ENCODE measurements at places on chromosomes 1 and 21.

DNA sequence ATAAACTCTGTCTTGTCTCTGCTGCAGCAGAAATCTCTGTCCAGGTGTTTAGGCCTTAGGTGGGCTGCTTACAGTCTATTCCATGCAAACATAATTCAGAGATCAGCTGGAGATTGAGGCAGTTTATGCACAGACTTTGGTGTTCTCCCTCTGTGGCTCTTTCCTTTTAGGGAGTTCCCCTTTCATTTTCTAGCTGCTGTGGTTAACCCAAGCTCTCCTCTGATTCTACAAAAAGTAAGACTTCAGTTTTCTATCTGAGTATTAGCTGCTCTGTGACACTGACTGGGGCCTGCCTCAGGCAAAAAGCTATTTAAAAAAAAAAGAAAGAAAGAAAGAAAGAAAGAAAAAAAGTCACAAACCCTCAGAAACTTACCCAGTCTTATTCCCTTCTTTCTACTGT, 211.1 kb downstream of the CAMTA1 start:
- DNase-seq = no peak

- DNase-seq = no peak
Observed at GRCh38 chr1:206829875-206830274, 35.5 kb upstream of the IL20 start.

GRCh38 chr1:156525856-156526489, 25.4 kb upstream of the MEF2D start:
- no peak for DNase-seq

DNA sequence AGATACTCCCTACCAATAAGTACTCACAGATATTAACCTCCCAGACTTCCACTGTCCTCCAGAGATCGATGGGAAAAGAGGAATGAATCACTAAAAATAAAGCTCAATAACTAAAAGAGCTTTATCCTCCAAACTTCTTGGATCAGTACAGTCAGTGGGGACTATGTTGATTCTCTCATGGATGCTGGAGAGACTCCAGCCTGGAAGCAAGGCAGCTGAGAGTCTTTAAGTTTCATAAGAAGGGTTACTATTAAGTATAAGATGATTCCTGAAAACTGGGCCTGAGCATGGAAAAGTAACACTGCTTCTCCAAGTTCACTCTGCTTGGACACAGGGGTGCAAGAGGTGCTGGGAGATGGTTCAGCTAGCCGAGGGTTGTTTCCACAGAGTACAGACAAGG, 6.2 kb upstream of the DDR2 start:
- DNase-seq = no peak

- peak; percentile 92 for DNase-seq
Observed at GRCh38 chr21:45439161-45439872, 34.4 kb downstream of the COL18A1 start.
